ENCODE measurements at places on chromosomes 1 and 21. TPM values are rescaled to one million over a fixed set of nuclear protein-coding genes. Genes with fewer than 3 reads are reported as not detected.

Gene SPRR1A
- total RNA-seq = not detected

Gene SLC5A9
- total RNA-seq = not detected

Gene SPATA46
- total RNA-seq = not detected

Gene PCP4L1
- total RNA-seq = not detected

Gene MAP3K21
- 0.05 TPM for total RNA-seq

Gene IFFO2
- total RNA-seq = 16.2 TPM

Gene PODN
- 2.1 TPM for total RNA-seq

Gene MMEL1
- total RNA-seq = 0.37 TPM

Gene IQCC
- 2.3 TPM for total RNA-seq

Gene CYP4A11
- not detected for total RNA-seq

Gene DNASE2B
- total RNA-seq = not detected

Gene ADORA1
- 42.0 TPM for total RNA-seq

GRCh38 chr1:39729842-39730241 lies 8.8 kb upstream of the PPIE start:
- DNase-seq = no peak

GRCh38 chr1:176540428-176540827 lies 77.5 kb downstream of the PAPPA2 start:
- no peak for DNase-seq

- DNase-seq = no peak
These were observed 5.3 kb upstream of the S100A12 start for GRCh38 chr1:153380711-153381110.

DNA sequence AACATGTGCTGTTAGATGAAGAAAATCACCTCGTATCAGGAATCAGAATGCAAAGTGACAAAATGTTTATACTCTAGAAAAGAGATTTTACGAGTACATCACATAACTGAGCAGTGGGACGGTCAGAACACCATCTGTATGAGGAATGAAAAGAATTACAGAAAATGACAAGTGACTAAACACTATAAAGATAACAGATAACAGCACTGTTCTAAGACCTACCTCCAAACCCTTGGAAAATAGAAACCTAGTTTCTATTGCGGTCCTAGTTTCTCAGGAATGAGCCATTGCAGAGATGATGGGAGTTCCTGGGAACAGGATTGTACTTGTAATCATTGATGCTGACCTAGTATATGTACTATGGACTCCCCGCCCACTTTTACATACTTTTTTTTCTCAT lies 839.4 kb upstream of the ADAMTS5 start:
- DNase-seq = no peak

GRCh38 chr21:15309721-15310120 lies 244.9 kb upstream of the NRIP1 start:
- peak; percentile 13 for DNase-seq

DNA sequence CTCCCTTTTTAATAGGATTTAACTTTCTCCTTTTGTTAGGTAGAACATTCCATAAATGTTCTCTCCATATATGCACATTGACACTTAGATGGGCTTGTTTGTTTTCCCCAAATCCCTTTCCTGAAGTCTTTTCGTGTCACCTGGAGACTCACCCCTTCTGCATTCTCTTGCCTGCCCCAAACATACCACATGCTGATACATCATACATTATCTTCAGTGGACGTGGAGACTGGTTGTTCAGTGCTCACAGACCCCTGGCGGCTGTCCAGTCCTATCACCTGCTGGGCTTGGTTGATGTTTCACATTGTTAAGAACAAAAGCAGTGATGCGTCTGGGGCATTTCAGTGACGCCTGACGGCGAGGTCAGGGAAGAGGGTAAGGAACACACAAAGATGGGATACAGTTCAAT lies 22.2 kb downstream of the FMOD start:
- no peak for DNase-seq

- DNase-seq = no peak
These were observed 694.4 kb downstream of the LTN1 start for GRCh38 chr21:28298251-28298672.

GRCh38 chr1:43354936-43355335 lies 3.8 kb upstream of the CDC20 start:
- DNase-seq = no peak

DNA sequence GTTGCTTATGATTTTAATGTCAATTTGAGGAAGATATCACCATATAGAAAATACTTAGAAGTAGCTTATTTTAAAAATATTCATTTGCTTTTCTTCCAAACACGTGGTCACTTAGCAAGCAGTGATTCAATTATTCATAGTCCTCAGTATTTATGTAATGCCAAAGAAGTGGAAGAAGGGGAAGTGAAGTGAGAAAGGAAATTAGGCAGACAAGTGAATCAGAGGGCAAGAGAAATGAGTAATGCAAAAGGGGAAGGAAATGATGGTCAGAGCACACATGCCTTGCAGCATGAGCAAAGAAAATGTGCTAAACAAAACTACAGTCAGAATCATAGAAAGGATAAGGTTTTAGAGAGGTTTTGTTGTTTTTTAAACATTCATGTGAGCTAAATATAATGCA lies 31.8 kb downstream of the SDCCAG8 start:
- DNase-seq = peak; percentile 25

DNA sequence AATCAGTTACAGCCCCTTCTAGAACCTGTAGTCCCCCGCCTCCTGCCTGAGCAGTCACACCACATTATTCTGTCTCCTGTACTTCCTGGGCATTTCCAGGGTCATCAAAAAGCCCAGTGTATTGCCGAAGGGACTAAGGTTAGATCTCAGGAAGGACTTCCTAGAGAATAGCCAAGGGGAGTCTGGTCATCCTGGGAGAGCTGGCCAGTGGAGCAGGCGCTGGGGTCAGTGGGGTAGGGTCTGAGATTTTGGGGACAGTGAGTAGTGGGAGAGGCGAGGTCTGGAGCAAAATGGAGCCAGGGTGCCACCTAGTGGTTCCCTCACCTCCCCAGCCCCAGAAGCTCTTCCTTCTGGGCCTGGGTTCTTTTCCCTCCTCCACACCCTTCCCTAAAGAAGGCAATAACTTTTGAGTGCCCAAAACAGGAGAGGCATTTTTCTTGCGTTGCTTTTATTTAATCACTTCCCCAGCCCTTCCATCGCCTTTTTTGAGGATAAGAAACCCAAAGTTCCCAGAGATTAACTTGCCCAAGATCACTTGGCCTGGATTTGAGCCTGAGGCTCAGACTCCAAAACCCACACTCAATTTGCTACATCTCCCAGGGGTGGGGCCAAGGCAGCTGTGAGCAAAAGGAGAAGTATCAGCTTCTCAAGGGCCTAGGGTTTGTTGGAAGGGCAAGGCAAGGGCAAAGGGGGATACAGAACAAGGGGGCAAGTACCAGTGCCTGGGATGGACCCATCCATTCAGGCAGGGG lies 7.3 kb upstream of the PMVK start:
- peak; percentile 37 for DNase-seq

DNA sequence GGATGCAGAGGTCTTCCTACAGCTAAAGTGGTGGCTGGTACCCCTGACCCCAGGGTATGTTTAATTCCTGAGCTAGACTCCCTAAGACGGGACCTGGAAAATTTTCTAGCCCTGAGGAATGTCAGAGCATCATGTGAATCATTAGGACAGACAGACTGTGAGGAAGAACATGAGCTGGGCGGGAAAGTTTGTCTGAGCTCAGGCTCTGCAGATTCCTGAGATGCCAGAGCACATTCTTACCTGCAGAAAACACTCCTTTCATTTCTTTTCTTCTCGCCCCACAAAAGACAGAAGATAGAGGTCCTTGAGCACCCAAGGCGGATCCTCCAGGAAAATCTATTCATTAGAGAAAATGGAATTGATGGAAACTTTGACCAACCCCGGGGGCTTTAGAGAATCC lies 6.5 kb downstream of the CAPN2 start:
- no peak for DNase-seq

DNA sequence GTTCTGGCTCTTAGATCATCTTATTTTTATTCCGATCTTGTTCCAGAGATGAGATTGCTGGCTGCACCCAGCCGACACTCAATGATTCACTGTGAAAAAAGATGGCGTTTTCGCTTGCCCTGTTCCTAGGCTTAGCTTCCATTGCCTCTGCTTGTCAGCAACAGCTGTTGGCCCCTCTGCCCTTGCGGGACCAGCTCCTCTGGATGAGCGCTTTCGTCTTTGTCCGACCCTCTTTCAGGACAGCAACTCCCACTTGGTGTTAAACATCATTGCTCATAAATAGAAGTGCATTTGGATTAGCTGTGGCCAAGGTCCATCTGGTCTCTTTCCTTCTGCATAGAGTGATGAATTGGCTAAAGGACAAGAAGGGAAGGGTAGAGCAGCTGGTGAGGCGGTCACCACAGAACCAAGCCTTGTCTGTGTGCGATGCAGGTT lies 43.5 kb upstream of the SCCPDH start:
- peak; percentile 96 for DNase-seq

GRCh38 chr1:39317111-39317510 lies 112.6 kb downstream of the MACF1 start:
- DNase-seq = no peak

- DNase-seq = no peak
These were observed 12.3 kb downstream of the PATJ start for GRCh38 chr1:61754545-61754944.

- no peak for DNase-seq
These were observed 68.4 kb downstream of the ST6GALNAC3 start for GRCh38 chr1:76142771-76143540.

- DNase-seq = no peak
These were observed 41.4 kb downstream of the MTARC1 start for GRCh38 chr1:220828179-220828490.

- peak; percentile 18 for DNase-seq
These were observed 109.2 kb downstream of the DDX20 start for GRCh38 chr1:111864862-111865261.

DNA sequence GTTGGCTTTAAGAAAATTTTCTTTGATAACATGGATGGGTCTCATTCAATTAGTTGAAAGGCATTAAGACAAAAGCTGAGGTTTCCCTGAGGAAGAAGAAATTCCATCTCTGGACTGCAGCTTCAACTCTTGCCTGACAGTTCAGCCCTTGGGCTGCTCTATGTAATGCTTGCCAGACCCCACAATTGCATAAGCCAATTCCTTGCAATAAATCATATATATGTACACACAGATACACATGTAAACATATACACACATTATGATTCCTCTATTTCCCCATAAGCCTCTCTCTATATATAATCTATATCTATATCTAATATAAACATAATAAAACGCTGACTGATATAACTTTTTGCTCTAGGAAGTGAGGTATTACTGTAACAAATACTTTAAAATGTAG lies 301.5 kb upstream of the PRMT6 start:
- DNase-seq = no peak

DNA sequence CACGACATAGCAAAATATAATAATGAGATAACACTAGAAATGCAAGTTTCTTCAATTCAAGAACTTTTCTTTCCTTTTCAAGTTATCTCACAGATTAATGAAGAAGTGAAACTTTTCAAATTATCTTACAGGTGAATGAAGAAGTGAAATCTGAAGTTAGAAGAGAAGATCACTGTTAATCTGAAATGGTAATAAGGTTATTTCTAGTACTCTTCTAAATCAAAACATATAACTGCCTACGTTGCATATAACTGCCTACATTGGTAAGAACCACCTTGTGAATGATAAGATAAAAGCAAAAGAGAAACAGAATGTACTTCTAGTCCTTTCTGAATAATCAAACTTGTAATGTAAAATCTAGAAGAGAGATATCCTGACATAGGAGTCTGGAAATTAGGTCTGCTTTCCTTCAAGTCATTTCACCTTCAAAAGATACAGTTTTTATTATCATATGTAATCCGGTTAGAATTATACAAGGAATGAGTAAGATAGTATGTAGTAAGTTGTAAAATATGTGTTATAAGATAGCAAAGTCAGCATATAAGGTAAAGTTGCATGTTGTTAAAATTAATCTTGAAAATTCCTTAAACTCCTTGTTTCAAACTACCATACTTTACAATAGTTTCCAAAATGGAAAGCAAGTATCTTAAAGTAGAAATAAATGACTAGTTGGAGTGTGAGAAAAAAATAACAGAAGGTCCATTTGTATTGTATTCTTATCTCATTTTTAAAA lies 522.4 kb upstream of the ZRANB2 start:
- DNase-seq = no peak

GRCh38 chr1:111938536-111938935 lies 50.9 kb downstream of the KCND3 start:
- DNase-seq = no peak

GRCh38 chr1:208103597-208104513 lies 140.3 kb downstream of the PLXNA2 start:
- no peak for DNase-seq

DNA sequence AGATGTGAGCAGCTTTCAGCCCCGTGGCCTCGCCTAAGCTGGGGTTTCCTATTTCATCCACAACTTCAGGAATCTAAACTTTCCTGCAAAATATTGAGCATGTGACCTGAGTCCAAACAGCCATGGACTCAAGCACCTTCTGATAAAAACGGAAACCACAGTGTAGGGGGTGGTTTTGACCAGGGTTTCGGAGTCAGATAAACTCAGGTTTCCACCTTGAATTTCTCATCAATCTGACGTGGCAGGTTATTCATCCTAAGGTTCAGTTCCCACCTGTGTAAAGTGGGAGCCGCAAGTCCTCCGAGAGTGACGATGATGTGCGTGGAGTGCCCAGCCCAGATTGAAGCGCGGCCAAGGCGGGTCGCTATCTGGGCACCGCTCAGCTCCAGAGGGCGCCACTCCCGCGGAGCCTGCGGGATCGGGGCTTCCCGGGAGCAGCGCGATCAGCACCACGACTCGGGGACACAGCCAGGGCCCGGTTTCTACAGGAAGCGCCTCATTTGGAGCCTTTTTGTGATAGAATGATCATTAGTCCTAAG lies 871 bp upstream of the ETS2 start:
- DNase-seq = peak; percentile 62

GRCh38 chr1:243267914-243268653 lies 12.2 kb downstream of the SDCCAG8 start:
- DNase-seq = no peak

GRCh38 chr1:232493869-232494268 lies 136.1 kb downstream of the SIPA1L2 start:
- no peak for DNase-seq

Measured in myocyte (in vitro differentiated cells).